ENCODE measurements at places on chromosomes 6 and 20.

DNA sequence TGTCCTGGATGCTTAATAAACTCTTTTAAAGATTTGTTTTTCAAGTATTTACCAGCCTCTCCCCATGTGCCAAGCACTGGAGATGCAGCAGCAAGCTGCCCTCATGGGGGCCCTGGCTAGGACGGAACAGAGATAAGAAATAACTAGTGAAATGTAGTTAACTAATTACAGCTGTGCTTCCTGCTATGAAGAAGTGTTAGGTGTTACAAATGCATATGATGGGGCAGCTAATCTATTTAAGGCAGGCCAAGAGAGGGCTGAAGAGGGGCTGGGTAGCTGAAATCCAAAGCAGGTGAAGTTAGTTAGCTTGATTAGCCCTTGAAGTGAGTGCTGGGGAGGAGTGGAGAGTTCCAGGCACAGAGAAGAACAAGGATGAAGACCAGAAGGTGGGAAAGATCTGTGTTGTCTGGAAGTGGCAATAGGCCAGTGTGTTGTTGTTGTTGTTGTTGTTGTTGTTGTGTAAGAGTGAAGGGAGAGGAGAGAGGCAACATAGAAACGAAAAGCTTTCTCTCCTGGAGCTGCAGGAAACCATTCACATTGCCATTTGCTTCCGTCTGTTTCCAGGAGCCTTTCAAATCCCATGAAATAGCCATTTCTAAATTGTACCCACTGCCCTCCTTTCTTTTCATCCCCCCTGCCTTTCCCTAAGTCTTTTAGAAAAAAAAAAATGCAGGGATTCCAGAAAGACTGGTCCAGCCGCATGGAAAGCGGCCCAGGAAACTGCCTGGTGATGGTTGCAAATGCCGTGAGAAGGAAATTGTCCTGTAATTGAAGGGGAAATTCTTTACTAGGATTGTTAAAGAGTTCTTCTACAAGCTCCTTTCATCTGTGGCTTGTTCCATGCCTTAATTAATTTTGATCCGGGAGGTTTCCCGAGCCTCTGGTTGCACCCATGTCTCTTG, 119.6 kb downstream of the TFAP2C start:
- no peak for DNase-seq

DNA sequence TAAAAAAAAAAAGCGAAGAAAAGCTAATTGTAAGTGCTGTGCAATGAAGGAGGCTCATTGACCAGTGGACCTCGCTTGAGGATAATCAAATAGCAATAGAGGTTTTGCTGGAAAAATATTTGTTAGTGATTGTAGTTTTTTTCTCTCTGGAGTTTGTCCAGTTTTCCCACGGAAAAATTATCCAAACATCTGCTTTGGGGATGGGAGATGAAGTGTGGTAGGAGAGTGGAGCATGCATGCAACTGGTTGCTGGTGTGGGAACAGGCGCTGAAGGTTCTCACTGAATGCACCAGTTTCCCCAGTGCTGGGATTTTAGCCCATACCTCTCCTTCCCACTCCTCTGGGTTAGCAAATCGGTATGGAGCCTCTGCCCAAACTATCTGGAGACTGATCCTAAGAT, 281.7 kb upstream of the TAB2 start:
- DNase-seq: no peak

DNA sequence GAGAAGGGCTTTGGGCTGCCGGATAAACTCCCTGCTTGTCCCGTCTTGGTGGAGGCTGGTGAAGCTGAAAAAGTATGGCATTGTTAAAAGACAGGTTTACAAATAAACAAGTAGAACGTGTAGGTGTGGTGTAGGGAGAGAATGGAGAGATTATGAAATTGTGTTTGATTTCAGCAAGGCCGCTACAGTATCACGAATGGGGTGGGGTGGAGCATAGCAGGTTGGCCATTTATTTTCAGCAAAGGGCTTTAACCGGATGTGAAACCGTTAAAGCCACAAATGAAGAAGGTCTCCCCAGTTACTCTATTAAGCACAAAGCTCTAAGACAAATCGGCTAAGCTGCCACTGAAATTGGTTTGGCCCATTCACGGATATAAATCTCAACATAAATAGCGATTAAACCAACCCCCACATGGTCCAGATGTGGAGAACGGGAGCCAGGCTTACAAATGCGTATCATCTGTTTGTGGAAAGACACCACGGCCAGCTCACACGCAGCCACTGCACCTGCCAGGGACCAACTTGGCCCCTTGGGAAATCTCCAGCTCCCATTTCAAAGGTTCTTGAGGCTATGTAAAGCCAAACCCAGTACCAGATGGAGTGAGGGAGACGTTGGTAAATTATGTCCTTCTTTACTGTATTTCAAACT, 94.0 kb downstream of the ZMYND8 start:
- no peak for DNase-seq

- no peak for DNase-seq
These were observed 2.5 kb downstream of the SLC17A1 start for GRCh38 chr6:25829375-25829774.

DNA sequence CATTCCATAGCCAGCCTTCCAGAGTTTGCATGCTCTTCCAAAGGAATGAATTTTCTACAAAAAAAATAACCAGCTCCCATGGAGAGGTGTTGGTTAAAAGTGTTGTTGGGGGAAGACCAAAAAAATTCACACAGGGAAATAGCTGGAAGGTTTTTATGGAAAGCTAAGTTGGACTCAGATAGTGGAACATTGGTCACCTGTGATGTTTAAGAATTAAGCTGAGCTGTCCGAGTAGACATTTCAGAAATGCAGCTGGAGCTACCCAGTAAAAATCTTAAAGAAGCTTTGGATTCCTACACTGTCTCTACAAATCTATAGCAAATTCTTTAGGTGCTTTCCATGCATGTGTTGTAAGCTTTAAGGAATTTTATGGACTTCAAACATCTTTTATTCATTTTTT, 155.5 kb downstream of the THBS2 start:
- no peak for DNase-seq

Measured in G401 (cell line).